ENCODE measurements at places on chromosomes 6 and 20.
A peak's percentile ranks its signal among the peaks of the same experiment; 100 is the strongest.

DNA sequence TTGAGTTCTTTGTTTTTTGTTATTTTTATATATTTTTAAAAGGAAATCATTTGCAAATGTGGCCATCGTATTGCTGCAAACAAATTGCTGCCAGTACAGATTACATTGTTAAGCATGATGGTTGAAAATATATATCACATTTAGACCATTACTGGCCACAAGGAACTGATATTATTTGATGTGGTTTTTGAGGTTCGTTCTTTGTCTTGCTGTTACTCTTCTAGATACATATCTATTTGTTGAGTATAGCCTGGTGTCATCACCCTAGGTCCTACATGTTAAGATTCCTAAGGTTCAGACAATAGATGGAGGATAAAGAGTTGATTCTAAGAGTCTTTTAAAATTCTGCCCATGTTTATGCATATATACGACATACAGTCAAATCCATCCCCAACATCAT lies 306.0 kb downstream of the FARS2 start:
- DNase-seq: peak; percentile 15

- peak; percentile 30 for DNase-seq
These were observed 6.6 kb upstream of the TBC1D7 start for GRCh38 chr6:13334953-13335352.

- peak; percentile 67 for DNase-seq
These were observed 185.6 kb downstream of the TSHZ2 start for GRCh38 chr20:53157443-53158408.

GRCh38 chr6:150676772-150677171 lies 77.1 kb downstream of the PLEKHG1 start:
- no peak for DNase-seq

Data from SW480 (cell line).